ENCODE measurements at places on chromosomes 13 and 19. TPM values are rescaled to one million over a fixed set of nuclear protein-coding genes. Genes with fewer than 3 reads are reported as not detected.
A peak's percentile ranks its signal among the peaks of the same experiment; 100 is the strongest.

GRCh38 chr13:43127827-43128226, 104.4 kb downstream of the DNAJC15 start:
- no peak for DNase-seq

GRIN2D gene
- 0.35 TPM for total RNA-seq

GRCh38 chr13:42041684-42042035, 6.8 kb upstream of the DGKH start:
- DNase-seq, result peak; percentile 75

GRCh38 chr19:39053276-39054090, 21.1 kb upstream of the FBXO27 start:
- no peak for DNase-seq
